Heart right ventricle (tissue), 16 donors: ENCODE measurements at places on chromosomes 5 and 9. TPM values are rescaled to one million over a fixed set of nuclear protein-coding genes. Genes with fewer than 3 reads are reported as not detected.

HACD4 gene
- 0.29 TPM for polyA plus RNA-seq

DNA sequence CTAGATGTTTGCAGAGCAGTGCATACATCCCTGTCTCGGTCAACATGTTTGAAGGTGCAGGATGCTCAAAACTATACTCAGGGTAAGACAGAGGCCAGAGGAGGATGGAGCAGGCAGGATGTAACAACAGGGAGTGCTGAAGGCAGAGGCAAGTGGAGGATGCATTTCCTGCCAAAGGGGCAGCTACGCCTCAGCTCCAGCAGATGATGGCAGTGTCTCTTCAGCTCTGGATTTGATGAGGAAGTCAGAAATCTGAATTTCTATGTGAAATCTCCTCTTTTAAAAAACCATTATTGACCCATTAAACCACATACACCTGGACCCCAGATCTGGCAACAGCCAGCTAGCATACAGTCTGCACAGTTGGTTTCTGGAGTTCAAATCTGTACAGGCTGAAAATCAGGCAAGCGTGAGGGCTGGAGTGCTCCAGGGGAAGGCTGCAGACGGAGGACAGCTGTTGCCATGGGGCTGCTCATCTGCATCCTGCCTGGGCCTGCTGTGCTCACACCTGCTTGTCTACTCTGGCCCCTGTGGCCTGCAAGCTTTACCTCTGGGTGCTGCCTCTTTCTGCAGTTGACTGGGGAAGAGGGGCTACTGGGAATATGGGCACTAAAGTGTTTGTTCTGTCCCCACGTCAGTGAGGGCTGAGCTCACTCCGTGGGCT, 152.9 kb upstream of the SLC28A3 start:
- no peak for DNase-seq

GRCh38 chr9:127860260-127860659, 5.8 kb upstream of the ENG start:
- DNase-seq = peak; percentile 79

- no peak for DNase-seq
These were observed 118.0 kb downstream of the PRKACG start for GRCh38 chr9:68895741-68896478.

GRCh38 chr9:100505564-100506159, 32.7 kb downstream of the TMEFF1 start:
- DNase-seq = peak; percentile 58
